ENCODE measurements at places on chromosomes 5 and 9.

GRCh38 chr5:134175921-134176510, 734 bp downstream of the SKP1 start:
- peak; percentile 1 for DNase-seq

GRCh38 chr5:174303437-174304045, 258.0 kb downstream of the NSG2 start:
- no peak for DNase-seq

DNA sequence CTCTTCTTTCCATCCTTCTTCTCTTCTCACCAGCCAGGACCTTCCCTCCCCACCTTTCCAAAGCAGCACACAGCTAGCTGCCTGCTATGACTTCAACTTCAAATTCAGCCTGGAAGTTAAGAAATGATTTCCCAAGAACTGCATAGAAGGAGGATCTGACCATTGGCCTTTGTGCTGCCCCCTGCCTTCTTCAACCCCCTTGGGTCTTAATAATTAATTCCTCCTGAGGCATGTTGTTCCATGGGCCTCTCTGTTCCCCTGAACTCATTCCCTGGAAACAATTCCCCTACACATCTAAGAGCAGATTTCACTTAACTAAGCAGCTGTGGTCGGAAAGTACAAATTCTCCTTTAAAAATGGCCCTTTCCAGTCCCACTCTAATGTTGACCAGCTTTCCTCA, 62.4 kb downstream of the ADAMTS12 start:
- no peak for DNase-seq

DNA sequence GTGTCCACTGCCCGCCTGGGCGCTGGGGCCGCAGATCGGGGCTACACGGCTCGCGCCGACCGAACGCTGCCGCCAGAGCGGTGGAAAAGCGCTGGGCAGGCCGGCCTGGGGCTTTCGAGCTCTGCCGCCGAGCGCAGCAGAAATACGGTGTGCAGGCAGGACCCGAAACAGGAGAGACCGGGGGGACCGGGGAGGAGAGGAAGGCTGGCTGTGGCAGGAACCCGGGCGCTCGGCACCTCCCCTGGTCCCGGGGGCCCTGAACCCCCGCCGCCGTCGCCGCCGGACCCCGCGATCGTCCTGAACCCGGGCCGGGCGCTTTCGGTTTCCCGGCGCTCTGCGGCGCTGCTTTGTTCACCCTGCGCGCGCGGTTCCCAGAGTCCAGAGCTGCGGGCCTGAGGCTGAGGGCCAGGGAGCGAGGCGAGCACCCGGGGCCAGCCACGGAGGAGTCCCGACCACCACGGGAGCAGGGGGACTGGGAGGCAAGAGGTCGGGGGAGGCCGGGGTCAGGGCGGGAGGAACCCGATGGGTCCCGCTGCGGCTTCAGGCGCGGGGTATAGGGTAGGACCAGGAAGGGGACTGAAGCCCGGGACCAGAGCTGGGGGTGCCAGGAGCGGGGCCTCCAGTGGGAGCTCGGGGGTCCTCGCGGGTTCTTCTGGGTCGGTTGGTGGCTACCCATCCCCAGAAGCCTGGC, 12.0 kb downstream of the IRX2 start:
- no peak for DNase-seq

DNA sequence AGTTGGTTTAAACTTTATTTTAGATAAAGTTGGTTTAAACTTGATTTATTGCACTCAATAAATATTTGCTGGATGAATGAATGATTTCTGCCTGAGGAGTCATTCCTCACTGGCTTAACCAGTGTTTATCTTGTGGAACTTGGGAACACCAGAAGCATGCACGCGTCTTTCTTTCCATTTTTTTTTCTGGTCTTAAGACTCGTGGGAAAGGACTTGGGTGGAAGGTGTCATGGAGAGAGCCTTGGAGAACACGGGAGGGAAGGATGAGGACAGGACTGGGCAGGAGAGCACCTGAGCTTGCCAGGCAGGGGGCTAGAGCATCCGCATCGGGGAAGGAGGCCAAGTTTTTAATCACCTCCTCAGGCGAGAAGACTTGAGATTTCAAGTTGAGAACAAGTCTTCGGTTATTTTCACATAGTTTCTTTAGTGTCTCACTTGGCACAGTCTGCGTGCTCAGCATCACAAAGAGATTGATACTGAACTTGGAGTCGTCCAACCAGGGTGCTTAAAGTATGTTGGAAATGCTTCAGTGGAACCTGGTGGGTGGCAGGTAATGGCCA, 144.2 kb downstream of the PDZD2 start:
- DNase-seq, result no peak

DNA sequence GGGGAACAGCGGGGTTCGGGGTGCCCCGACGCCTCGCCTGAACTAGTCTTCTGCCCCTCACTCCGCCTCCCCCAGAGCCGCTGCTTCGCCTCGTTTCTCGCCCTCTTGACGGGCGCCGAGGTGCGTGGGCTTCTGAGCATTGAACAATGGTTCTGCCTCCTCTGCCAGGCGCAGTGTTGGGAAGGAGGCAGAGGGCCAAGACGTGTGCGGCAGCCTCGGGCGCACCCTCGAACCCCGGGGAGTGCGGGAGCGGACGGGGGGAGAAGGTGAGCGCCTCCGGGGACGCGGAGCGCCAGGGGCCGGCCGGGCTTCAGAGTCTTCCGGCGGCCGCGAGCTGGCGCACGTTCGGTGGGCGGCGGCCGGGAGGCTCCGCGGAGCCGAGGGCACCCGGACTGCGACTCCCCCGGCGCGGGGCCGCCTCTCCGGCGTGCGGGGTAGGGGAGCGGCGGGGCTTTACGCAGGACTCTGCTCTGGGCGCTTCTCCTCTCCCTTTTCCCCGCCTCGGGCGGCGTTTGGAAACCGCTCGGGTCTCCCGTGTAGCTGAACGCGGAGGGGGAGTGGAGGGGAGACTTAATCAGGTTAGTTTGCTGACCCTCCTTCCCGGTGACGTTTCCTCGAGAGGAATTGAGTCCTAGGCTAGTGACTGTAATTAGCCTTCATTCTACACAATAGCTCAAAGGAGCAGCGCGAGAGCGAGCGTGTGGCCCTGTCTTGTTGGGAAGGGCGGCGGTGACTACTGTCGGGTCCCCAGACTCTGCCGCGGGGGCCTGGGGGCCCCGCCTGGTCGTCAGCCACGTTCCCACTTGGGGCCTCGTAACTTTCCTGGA, 1.1 kb downstream of the VLDLR start:
- DNase-seq, result no peak

GRCh38 chr9:121976751-121977150, 116.4 kb downstream of the TTLL11 start:
- DNase-seq, result no peak

GRCh38 chr5:64811050-64811640, 42.4 kb downstream of the CWC27 start:
- peak; percentile 6 for DNase-seq
